Stimulated activated CD8-positive, alpha-beta memory T cell treated with anti-CD3 and anti-CD28 coated beads, Interleukin-12 subunit alpha, Interleukin-12 subunit beta, amount 100 ng/mL, for 1 hour (primary cell): ENCODE measurements at places on chromosomes 4 and X.

DNA sequence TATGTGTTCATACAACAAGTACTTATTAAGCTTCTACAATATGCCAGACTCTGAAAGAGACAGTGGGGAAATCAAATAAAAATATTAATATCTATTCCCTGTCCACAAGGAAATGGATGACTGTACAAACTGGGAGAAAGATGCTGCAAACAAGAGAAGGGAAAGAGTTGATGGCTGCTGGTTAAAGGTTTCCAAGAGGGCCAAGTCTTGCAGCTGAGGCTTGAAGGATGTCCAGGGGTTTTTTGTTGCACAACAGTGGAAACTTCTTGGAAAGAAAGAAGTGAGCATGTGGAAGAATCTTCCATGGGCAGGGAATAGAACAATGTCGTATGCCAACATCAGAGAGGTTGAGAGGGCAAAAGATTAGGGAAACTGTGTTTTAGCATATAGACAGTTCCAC lies 95.8 kb downstream of the MID1 start:
- DNase-seq: no peak

GRCh38 chr4:178752954-178753525 lies 1310.8 kb upstream of the AGA start:
- no peak for DNase-seq

GRCh38 chr4:32789026-32789608 lies 2068.9 kb downstream of the PCDH7 start:
- no peak for DNase-seq

DNA sequence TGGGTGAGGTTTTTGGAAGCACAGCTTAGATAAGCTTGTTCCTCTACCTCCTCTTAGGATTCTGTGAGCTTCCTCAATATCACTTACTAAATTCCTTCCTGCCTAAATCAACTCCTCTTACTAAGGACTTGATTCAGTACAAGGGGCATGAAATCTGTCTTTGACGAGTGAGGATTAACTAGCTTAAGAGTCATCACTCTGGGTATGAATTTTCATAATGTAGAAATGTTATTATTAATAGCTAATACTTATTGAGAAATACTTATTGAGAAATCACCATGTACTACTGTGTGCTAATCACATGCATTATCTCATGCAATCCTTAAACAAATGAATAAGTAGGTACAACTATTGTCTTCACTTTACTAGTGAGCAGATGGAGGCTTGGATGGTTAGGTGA lies 28.6 kb downstream of the TRPC3 start:
- DNase-seq: no peak

GRCh38 chr4:57494821-57495220 lies 384.6 kb upstream of the IGFBP7 start:
- no peak for DNase-seq

DNA sequence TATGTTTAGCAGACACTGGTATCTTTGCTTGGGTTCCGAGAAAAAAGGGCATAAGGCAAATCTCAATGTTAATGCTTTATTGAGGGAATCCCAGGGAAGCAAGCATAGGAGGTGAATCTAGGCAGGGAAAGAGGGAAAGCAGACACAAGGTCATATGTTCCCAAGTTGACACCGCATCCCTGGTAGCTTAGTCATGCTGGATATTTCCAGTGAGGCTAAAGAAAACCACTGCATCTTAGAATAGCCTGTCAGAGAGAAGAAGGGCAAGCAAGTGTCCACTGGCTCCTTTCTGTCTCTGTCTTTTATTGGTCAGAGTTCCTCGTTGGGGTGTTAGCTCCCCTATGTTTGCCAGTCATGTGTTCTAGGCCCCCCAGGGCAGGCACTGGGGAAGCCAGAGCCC lies 104.7 kb downstream of the NKX6-1 start:
- DNase-seq: no peak

DNA sequence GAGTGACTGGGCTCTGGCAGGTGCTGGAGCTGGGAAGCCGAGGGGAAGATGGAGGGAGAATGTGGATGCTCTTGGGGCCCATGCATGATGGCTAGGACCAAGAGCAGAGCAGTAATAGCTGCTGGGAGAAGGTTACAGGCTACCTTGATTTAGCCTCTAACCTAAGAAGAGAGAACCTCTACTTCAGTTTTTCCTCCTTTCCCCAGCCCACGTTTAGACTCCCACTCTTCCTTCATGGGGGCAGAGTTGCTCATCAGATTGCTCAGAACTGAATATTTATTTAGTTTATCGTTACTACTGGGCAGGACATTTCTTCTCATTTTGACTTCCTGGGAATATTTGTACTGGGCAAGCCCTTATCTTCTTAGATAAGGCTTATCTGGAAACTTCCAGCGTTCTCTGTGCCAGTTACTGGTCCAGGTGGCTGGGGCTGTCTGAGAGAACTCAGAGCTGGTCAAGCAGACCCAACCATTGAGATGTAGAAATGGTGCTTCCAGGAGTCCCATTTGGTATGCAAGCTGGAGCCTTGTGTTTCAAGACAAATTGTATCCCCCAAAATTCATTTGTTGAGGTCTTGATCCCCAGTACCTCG lies 442.9 kb upstream of the BOD1L1 start:
- DNase-seq: no peak

- DNase-seq: no peak
These were observed 28.3 kb downstream of the CHRNA9 start for GRCh38 chr4:40363382-40363920.

- no peak for DNase-seq
These were observed 7.9 kb downstream of the MFSD8 start for GRCh38 chr4:127957105-127957504.

DNA sequence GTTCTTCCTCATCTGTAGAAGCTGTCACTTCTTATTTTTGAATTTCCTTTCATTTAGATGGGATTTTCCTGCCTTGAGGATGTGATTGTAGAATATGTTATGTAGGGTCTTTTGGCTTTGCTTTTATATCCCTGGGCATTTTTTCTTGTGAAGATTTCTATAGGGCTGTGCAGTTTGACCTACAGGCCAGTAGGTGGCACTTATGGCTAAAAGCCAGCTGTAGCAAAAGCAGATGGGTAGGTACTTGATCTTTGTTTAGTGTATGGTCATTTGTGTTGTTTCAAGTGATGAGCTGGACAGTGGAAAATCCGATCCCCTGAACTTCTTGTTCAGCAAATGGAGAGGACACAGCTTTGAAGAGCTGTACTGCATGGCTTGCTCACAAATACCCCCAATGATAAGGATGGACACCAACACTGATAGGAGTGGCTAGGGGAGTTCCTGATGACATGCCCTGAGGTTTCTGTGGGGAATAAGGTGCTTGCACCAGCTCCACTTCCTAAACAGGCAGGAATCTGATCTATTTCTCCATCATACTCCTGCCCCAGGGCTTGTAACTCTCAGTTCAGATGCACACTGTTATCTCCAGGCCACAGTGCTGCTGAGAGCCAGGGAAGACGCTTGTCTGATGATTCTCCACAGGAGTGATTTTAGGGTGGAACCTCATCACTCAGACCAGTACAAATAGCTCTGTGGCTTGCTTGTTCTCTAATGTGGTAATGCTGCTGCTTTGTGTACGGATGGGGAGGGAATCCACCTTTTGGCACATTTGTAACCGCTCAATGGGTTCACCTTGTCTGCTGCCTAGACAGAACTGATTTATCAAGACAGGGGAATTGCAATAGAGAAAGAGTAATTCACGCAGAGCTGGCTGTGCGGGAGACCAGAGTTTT lies 417.1 kb upstream of the MAGEB16 start:
- no peak for DNase-seq

- no peak for DNase-seq
These were observed 57.0 kb downstream of the RTL9 start for GRCh38 chrX:110415440-110416170.

DNA sequence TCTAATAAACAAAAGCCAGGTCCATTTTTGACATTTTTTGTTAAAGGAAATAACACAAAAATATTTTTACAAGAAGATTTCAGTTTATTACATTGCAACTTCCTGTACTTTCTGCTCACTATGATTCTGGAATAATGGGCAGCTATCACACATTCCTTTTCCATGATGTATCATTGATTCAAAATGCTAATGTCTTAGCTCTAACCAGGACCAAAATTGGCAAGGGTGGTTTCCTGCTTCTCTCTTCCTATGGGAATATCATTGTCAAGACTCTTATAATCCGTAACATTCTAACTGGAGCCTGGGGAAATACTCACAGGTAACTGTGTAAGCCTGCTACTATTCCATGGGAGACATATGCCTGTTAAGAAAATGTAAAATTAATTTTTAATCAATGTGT lies 218.6 kb downstream of the DCAF12L2 start:
- no peak for DNase-seq

DNA sequence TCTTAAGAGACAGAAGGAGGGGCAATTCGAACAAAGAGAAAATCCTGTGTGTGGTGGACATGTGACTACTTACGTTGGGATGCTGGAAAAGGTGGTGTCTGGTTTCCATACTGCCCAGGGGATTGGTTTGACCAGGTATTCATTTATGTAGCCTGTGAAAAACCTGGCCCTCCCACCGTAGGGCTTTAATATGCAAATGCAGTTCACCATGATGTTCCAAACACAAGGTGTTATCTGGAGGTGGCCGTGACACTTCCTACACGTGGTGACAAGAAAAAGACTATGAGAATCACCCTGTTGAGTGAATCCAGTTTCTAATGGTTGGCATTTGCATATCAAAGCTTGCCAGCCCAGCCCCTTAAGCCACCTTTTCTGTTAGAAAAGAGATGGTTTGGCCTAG lies 27.9 kb downstream of the UGT2B4 start:
- no peak for DNase-seq

- DNase-seq: no peak
These were observed 63.5 kb downstream of the TMEM131L start for GRCh38 chr4:153529646-153530045.

DNA sequence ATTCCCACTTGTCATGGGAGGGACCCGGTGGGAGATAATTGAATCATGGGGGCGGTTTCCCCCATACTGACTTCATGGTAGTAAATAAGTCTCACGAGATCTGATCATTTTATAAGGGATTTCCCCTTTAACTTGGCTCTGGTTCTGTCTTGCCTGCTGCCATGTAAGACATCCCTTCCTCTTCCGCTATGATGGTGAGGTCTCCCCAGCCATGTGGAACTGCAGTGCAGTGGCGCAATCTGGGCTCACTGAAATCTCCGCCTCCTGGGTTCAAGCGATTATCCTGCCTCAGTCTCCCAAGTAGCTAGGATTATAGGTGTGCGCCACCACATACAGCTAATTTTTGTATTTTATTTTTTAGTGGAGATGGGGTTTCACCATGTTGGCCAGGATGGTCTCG lies 2.9 kb downstream of the HPGDS start:
- DNase-seq: no peak

DNA sequence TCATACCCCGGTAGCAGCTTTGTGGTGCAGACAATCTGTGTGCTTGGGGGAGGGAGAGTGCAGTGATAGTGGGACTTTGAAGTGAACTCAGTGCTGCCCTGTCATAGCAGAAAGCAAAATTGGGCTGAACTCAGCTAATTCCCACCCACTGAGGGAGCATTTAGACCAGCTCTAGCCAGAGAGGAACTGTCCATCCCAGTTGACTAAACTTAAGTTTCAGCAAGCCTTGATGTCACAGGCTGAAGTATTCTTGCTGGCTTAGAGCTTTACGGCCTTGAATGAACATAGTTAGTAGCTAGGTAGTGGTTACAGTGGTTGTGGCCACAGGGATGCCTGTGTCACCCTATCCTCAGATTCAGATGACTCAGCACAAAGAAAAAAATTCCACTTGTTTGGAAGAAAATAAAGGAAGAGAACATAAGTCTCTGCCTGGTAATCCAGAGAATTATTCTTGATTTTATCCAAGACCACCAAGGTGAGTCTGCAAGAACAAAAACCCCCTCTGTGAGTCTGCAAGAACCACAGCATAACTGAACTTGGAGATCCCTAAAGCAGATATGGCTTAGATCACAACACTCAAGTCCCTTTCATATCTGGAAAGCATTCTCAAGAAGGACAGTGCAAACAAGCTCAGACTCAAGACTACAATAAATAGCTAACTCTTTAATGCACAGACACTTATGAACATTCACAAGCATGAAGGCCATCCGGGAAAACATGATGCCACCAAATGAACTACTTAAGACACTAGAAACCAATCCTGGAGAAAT lies 39.4 kb downstream of the ADH7 start:
- no peak for DNase-seq

DNA sequence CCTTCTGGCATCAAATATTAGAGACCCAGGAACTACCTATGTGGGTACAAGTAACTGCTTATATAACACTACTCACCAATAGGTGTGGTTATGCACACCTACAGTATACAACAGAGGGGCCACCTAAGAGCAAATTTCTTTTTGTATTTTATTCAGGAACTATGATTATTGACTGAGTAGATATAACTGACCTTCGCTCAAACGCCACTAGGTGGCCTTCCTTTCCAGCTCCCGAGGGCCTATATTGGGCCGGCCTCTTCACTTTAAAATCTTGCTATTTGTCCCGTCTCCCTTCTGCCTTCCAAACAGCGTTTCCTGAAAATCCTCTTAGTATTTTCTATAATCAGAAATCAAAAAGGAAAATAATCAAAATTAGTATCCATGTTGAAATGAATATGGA lies 19.9 kb upstream of the PABPC5 start:
- DNase-seq: no peak

DNA sequence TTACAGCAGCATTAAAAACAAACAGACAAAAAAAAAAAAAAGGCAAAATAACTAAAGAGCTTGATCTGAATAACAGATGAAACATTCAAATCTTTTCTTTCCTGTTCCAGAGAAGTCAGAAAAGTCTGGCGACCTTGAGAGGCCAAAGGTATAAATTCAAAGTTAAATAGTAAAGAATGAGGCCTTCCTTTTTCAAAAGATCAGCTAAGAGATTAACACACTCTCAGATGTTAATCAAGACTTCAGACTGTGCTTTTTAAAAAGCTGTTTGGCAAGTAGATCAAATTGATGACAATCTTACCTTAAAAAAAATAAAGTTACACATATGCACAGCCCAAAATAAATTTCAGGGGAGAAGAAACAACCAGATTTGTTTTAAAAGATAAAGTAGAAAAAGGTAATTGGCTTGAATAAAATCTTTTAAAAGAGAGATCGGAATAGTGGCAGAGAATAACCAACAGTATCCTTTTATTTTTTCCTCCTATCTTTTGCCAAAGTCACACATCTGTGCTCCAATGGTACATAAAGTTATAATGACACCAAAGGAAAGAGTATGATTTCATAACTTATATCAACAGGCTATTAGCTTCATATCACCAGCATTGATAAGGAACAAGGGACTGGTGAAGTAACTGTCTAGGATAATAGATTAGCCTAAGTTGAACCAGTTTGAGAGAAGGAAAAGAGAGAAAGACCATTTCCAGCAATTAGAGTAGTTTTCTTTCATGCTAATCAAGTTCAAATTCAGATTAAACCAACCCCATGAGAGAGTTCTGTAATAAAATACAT lies 70.4 kb downstream of the METTL14 start:
- DNase-seq: no peak

DNA sequence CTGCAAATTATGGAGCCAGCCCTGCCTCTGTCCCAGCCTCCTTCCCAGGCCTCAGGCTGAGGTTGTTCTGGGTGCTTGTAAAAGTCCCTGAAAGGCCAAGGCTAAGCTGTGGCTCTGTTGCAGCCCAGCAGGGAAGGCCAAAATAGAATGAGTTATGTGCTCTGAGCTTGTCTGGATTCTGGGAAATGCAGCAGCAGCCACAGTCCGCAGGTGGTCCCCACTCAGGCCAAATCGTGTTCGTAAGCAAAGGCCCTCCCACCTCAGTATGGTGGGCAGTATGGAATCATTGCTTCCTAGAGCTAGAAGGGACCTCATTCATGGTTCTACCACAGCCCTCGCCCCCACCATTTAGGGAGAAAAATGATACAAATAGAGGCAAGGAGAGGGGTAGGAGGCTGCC lies 4.7 kb upstream of the TCEAL1 start:
- no peak for DNase-seq
